ENCODE measurements at places on chromosomes 3 and 15.
A peak's percentile ranks its signal among the peaks of the same experiment; 100 is the strongest.

GRCh38 chr15:73183071-73183470, 130.8 kb downstream of the NEO1 start:
- DNase-seq: no peak

DNA sequence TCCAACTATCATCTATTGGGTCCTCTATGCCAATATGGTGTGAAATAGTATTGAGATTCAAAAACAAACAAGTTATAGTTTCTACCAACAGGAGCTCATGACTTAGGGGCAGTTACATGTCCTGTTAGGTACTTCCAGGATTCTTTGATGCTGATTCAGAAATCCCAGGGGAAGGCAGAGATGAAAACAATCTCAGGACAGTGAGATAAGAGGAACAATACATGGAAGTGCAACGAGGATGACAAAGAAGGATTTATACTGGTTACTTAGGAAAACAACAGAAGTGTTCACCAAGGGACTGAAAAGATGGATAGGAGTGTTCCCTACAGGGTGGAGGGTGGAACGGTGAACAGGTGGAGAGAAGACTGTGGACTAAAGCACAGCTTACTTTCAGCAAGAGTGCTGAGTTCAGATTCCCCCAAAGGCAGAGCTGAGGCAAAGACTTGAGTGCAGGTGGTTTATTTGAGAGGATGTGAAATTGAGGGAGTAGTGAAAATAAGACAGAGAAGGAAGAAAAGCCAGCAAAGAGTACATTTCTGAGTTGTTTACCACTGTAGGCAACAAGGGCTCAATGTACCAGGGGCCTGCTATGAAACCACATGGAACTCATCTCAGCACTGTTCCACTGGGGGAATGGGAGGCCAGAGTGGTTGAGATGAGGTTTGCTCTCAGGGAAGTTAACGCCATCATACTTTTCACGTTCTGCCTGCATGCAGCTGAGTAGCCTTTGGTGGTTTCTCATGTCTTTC, 68.1 kb downstream of the TRIM69 start:
- no peak for DNase-seq

DNA sequence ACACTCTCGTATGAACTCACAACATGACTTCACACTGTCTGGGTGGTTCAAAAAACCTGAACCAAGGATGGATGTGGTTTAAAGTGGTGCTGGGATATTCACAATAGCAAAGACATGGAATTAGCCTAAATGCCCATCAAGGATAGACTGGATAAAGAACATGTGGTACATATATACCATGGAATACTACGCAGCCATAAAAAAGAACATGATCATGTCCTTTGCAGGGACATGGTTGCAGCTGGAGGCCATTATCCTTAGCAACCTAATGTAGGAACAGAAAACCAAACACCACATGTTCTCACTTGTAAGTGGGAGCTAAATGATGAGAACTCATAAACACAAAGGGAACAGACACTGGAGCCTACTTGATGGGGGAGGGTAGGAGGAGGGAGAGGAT, 3.3 kb upstream of the PRSS50 start:
- DNase-seq: no peak

DNA sequence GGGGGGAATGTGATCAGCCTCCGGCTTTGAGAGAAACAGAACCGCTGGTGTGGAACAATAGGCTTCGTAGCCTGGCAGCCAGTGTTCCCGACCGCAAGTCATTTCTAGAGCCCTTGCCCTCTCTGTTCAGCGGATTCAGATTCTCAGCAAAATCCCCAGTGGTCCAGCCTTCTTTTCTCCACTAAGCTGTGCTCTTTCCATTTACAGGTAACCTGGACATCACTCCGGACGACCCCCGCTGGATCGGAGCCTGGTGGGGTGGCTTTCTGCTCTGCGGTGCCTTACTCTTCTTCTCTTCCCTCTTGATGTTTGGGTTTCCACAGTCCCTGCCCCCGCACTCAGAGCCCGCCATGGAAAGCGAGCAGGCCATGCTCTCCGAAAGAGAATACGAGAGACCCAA, 250.6 kb downstream of the SLCO3A1 start:
- no peak for DNase-seq

DNA sequence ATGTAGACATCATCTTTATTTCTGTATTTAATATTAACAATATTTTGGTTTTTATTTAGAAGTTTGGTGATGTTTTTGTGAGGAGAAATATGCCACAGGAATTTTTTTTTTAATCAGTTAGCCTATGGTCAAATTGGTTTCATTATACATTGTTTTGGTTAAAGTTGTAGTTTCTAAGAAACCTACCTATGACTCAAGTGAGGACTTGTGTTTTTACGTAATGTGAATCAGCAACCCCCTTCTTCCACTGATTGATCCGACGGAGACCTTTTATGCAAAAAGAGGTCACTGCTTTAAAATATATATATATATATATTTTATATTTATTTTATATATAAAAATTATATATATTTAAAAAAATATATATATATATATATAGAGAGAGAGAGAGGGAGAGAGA, 698.1 kb downstream of the FHIT start:
- no peak for DNase-seq

- DNase-seq: peak; percentile 53
These were observed 951 bp downstream of the FNDC3B start for GRCh38 chr3:172040078-172040980.

DNA sequence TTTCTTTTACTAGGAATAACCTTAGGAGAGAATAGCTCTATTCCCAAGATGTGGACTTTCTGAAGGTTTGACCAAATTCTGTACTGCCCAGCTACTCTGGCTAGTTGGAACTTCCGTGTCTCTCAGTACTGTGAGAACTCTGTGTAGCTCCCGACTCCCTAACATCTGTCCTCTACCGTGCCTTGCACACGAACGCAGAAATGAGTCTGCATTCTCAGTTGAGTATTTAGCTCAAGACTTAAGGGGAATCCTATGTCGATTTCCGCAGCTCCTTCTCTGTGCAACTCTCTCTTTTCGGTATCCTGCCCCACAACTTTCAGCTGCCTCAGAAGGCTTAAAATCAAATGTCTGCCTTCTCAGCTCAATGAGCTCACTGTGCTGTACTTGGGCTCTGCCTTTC, 86.7 kb upstream of the EPHB3 start:
- DNase-seq: no peak

DNA sequence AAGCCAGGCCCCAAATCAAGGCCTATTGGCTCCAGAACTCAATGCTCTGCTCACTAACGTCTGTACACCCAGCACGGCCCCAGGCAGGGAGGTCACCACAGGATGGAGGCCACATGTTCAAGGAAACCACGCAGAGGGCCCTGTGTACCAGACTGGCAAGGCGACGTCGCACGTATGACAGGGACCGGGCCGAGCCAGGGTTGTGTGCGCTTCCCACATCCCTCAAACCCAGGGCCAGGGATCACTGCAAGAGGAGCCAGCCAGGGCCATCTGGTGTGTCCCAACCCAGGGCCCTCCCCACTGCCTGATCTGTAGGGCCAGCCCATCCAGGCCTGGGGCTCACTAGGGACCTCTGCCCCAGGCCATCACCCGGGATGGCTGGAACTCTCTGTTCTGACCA, 62.0 kb downstream of the ZNF445 start:
- DNase-seq: no peak

- no peak for DNase-seq
These were observed 309.0 kb downstream of the GBE1 start for GRCh38 chr3:81452418-81452817.

- DNase-seq: no peak
These were observed 74.6 kb downstream of the REC114 start for GRCh38 chr15:73517566-73517965.

DNA sequence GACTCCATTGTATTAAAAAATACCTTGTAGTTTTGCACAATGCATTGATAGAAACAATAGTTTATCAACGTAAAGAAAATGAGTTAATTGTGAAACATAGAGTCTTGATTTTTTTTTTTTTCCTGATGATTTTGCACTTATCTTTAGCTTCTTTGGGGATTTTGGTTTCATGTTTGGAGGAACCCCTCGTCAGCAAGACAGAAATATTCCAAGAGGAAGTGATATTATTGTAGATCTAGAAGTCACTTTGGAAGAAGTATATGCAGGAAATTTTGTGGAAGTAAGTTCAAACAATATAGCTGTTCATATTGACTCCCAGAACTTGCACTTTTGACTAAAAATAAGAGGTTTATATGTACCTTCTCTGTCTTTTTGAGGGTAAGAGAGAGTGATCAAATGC, 7.0 kb downstream of the DNAJB11 start:
- DNase-seq: no peak

GRCh38 chr3:29064085-29064484, 216.8 kb upstream of the RBMS3 start:
- DNase-seq: no peak

DNA sequence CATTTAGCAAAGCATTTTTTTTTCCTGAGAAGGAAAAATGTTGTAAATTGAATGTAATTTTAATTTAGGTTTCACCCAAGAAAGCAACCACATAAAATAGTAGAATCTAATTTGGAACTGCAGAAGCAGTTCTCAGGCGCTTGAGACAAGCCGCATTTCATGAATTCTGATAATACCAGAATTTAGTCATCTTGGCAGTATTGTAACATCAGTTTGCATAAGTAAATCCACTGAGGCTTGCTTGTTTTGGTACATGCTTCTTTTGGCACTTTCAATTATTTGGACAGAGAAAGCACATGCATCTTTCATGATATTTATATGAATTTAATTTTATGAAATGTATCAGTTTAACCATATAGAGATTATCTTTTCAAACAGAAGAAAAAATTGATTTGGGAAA, 389.7 kb upstream of the ROBO1 start:
- no peak for DNase-seq

- no peak for DNase-seq
These were observed 52.2 kb upstream of the SEC22A start for GRCh38 chr3:123149525-123149924.

- DNase-seq: no peak
These were observed 150.5 kb upstream of the UBE2E2 start for GRCh38 chr3:23052620-23053019.

DNA sequence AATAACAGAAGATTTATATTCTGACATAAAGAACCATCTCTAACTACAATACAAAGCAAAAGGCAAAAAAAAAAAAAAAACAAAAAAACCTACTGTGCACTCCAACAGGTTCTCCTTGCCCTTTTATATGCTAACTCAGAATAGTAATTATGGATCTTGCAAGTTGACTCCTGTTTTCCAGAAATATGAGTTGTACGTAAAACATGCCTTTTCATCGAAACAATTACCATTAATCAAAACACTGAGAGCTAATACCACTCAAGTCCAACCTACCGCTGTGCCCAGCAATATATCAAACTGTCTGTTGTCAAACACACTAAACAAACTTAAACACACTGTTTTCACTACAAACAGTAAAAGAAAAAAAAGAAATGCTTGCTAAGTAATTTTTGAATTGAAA, 389.8 kb downstream of the TBC1D5 start:
- DNase-seq: no peak

DNA sequence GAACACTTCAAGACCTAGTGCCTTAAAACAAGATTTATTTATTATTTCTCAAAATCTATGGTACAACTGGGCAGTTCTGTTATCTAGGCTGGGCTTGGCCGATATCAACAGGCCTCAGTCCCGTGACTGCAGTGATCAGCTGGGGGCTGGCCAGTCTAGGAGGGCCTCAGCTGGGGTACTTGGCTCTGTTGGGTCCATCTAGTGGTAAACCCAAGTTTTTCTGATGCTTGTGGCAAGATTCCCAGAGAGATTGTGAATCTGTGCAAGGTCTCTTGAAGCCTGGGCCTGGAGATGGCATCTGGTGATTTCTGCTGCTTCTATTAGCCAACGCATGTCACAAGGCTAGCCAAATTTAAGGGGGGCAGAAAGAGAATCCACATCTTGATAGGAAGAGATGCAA, 482.4 kb upstream of the SGO1 start:
- no peak for DNase-seq
